ENCODE measurements at places on chromosomes 16 and 17. TPM values are rescaled to one million over a fixed set of nuclear protein-coding genes. Genes with fewer than 3 reads are reported as not detected.

DNA sequence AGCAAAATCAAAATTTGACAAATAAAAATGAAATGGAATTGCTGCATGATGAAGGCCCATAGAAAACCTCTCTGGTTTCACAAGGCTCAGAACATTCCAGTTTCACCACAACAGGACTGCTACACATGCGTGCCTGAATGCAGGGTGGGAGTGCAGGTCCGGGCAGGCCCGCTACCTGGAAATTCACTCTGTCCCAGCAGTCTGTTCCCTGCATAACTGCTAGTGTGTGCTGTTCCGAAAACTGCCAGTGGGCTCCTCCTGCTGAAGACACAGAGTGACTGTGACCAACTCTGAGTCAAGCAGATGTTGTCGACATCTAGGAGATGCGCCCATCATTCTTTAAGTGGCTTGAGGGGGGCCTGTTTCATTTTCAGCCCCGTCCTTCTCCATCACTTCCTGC, 284.8 kb upstream of the MAF start:
- no peak for DNase-seq

Gene VKORC1
- 81.8 TPM for total RNA-seq

DNA sequence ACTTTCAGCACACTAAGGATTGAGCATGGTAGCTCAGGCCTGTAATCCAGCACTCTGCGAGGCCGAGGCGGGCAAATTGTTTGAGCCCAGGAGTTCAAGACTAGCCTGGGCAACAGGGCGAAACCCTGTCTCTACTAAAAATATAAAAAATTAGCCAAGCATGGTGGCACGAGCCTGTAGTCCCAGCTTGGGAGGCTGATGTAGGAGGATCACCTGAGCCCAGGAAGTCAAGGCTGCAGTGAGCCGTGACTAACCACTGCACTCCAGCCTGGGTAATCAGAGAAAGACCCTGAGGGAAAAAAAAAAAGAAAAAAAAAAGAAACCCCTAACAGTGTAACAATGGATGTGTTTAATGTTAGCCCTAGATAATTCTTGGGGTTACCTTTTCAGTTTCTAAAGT, 24.0 kb downstream of the PARN start:
- DNase-seq: no peak

- DNase-seq: no peak
Observed at GRCh38 chr17:42283241-42284023, 4.9 kb upstream of the STAT5A start.

GRCh38 chr16:85170590-85171003, 58.3 kb upstream of the CIBAR2 start:
- DNase-seq: no peak

Gene KRT14
- not detected for total RNA-seq

Gene VTN
- not detected for total RNA-seq

Gene CDH13
- total RNA-seq: 98.6 TPM

DNA sequence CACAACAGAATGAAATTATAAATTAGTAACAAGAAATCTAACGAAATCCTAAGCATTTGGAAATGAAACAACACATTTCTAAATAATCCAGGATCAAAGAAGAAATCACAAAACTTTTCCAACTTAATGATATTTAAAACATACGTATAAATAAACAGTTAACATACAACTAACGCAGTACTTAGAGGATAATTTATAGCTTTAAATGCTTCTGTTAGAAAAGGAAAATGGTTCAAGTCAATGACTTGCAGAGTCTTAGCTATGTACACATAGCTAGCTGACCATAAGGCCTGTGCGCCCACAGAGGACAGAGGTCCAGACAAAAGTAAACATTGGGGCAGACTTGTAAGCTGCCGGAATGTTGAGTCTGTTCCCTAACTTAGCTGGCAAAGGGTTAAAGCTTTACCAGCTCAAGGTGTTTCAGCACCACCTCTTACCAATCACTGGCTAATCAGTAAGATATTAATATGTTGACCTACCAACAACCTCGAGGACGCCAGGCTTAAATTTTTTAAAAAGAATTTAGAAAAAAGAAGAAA, 84.6 kb downstream of the PARN start:
- no peak for DNase-seq

- DNase-seq: no peak
Observed at GRCh38 chr16:80720804-80721371, 83.5 kb downstream of the CDYL2 start.

GRCh38 chr17:49388290-49388640, 26.2 kb upstream of the ZNF652 start:
- DNase-seq: no peak

GRCh38 chr16:56192986-56193945, 2.0 kb downstream of the GNAO1 start:
- no peak for DNase-seq

Gene PIK3R5
- total RNA-seq: 11.2 TPM

- DNase-seq: peak; percentile 27
Observed at GRCh38 chr17:71975331-71975801, 145.5 kb upstream of the SOX9 start.

GRCh38 chr17:40824015-40824832, 1.8 kb upstream of the KRT10 start:
- DNase-seq: no peak

GRCh38 chr16:50152351-50152806, 727 bp upstream of the TENT4B start:
- DNase-seq: peak; percentile 45

Gene COL1A1
- total RNA-seq: 4,880 TPM

- no peak for DNase-seq
Observed at GRCh38 chr16:11547118-11547916, 39.4 kb downstream of the LITAF start.

GRCh38 chr17:10357768-10358167, 15.0 kb downstream of the MYH13 start:
- DNase-seq: peak; percentile 18

DNA sequence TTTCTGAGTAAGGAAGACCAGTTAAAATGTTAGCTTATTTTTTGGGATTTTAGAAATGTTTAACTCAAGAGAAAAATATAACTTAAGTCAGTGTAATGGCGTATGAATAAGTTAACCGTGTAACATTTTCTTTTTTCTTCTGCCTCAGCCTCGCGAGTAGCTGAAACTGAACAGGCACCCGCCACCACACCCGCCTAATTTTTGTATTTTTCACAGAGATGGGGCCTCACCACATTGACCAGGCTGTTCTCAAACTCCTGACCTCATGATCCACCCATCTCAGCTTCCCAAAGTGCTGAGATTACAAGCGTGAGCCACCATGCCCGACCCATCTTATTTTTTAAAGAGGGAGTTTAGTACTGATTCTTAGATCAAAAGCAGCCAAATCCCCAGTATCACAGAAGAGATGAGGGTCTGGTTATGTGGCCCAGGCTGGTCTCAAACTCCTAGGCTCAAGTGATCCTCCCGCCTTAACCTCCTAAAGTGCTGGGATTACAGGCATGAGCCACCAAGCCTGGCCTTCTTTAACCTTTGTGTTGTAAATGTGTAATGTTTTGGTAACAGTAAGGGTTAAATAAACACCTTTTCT, 16.8 kb downstream of the PITPNC1 start:
- no peak for DNase-seq

GRCh38 chr17:48878920-48879898, 13.4 kb upstream of the ATP5MC1 start:
- DNase-seq: peak; percentile 39

- DNase-seq: no peak
Observed at GRCh38 chr16:10539236-10539635, 41.2 kb downstream of the EMP2 start.

GRCh38 chr16:19933740-19934139, 49.1 kb upstream of the GPRC5B start:
- DNase-seq: no peak

DNA sequence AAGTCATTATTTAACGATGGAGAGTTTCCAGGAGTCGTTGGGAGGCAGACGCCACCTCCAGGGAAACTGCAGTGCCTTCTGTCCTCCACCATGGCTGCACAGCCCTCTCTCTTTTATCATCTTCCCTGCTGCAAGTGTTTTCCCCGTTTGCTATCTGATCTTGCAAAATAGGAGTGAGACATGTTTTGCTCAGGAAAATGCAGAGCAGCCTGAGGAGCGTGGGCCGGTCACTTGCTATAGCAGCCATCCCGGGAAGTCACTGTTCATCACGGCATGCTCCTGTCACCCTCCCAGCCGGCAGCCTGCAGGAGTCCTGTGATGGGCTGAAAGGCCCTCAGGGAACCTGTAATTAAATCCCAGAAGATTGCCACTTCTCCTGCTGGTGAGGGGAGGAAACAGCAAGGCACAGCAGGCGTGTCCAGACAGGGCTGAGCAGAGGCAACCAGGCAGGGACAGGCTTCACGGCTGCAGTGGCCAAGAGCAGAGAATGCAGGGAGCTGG, 143.1 kb downstream of the GSG1L start:
- no peak for DNase-seq

GRCh38 chr17:73284354-73284753, 22.7 kb upstream of the CPSF4L start:
- DNase-seq: no peak

DNA sequence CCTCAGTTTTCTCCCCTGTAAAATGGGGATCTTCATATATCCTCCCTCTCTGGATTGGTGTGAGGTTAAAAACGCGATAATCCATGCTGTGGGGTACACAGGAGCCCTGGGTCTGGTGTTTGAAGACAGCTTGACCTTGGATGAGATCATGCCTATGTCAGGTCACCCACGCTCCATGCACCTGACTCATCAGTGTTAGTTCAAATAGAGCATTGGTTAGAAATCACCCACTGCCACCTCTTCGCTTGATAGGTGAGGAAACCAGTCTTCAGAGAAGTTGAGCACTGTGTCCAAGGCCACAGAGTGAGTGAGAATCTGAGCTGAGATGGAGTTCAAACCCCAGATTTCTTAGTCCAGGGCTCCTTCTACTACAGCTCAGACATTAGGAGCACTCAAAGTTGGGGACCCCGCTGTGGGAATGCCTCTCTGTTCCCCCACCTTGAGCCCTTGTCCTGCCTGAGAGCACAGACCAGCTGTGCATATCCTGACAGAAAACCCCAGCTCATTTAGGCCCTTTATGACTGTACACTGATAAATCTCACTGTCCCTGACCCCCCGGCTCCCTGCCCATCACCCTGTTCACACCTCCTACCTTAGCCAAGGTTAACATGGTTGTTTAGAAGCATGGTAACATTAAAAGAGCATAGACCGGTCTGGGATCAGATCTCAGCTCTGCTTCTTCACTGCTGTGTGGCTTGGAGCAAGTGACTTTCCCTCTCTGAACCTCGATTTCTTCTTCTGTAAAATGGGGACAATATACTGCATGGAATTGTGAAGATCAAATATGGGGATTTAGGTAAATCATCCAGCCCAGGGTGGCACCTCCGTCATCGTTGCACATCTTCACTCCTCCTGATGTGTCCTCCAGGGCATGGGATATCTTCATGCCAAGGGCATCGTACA, 22.4 kb upstream of the LGALS9 start:
- no peak for DNase-seq

DNA sequence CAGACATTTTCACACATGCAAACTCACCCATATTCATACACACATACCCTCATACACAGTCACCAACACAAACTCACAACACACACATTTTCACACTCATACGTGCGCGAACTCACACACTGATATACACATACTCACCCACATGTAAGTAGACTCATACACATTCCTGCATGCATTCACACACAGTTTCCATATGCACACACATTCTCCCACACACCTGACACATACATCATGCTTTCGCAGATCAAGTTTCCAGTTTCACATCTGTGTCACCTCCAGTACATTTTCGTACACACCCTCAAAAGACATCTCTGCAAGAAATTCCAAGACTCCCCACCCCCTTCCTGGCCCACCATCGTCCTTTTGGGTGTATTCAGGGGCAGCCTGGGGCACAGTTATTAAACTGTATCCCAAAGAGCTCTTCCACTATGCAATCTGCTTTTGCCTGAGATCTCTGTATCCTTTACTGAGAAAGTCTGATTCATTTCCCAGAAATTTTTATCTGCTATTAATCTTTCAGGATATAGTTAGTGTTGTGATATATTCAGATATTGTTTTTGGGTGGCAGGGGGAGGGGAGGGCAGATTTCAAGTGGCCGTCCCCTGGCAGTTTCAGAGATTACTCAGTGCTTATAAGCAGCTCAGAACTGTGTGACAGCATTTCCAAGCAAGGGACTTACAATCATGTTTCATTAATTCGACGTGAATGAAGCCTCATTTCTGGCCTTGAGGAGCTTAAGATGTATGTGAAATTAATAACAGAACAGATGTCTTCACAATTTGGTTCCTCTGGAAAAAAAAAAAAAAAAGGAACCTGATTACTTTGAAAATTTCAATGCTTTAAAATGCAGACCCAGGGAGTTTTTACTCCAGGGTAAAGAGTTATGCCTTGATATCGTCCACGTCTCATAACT, 35.3 kb upstream of the MMP2 start:
- DNase-seq: no peak
